Stimulated activated CD4-positive, alpha-beta T cell treated with anti-CD3 and anti-CD28 coated beads, Interleukin-4, amount 100 ng/mL, for 24 hours (primary cell): ENCODE measurements at places on chromosomes 16 and 17.

DNA sequence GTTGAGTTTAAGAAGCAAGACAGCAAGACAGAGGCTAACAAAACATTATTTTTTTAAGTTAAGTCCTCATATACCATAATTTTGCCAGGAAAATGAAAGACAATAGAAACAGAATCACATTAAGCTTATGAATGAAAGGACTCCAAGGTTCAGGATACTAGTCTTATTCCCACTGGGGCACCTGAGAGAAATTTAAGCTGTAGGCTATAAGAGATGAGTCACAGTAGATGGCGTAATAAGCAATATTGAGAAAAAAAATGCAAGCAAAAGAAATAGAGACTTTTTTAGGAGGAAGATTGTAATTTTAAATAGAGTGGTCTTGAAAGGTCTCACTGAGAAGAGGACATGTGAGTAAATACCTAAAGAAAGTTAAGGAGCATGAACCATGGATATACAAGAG is 57.1 kb upstream of the KIF2B start:
- DNase-seq = no peak

DNA sequence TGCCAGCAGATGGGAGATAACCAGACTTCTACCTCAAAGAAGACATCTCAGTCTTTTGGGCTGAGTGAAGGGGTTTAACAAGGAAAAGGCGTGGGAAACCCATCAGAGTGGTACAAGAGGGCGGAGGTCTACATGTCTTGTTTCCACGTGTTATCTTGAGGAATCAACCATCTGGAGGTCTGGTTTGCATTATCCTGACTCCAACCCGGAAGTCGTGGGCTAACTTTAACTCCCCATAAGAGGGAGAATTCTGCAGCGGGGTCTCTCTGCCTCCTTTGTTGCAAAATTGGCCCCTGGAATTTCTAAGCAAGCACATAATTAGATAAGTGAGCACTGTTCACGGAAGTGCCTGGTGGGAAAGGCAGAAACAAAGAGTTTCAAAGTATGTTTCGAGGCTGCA is 398.7 kb upstream of the C16orf82 start:
- DNase-seq = no peak

GRCh38 chr17:36876966-36877365 is 60.3 kb upstream of the LHX1 start:
- no peak for DNase-seq

- DNase-seq = no peak
Measured at GRCh38 chr17:77200711-77201110, 59.9 kb downstream of the SEC14L1 start.

DNA sequence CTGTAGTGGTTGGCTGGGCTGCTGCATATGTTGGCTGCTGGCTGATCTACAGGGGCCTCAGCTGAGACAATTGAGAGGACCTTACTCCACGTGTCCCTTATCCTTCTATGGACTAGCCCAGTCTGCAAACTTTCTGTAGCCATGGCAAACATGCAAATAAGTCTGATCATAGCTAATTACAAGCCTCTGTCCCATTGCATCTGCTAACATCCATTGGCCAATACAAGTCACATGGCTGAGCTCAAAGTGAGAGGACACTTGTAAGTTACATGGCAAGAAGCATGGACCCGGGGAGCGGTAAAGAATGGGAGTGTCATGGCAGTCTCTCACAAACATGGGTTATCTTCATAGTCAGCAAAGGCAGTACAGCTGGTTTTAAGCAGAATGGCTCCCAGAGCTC is 11.6 kb upstream of the IL4R start:
- DNase-seq = no peak

DNA sequence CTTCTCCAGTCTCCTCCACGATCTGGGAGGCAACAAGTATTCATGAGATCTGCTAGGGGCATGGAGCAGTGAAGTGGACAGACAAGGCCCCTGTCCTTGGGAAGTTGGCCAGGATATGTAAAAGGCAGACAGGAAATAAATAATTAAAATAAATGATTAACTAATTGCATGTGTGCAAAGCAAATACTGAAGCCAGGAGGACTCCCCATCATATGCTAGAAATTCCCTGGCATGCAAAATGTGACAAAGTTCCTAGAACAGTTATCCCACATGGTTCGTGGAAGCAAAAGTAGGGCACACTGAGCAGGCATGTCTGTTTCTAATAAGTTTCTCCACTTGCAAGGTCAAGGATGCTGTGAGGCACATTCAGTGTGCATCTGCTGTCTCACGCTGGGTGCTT is 86.8 kb downstream of the CDYL2 start:
- DNase-seq = no peak
